ENCODE measurements at places on chromosomes 3 and 15.

DNA sequence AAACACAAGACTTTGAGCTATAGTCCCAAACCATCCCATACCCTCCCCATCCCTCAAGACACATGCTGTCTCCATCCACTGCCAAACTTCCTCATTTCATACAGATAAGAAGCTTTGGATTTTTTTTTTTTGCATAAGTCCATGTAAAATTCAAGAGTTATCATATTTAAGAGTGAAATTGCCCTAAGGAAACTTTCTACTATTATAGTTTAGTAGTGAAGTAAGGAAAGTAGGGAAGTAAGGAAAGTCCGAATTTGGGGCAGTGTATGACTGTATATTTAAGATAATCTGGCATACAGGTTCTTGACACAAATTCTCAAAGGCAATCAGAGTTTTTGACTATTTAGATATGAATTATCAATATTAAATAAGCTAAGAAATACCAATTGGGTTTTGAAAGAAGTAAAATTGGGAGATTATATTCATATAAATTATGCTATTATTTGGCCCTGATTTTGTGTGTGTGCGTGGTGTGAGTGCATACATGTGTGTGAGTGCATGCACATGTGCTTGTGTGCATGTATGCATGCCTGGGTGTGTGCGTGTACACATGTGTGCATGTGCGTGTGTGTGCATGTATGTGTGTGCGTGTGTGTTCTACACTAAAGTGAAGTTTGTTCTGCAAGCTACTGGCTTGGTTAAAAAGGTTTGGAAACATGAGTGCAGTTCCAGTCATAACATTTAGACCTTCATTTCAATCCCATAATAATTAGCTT is 83.6 kb upstream of the MBNL1 start:
- DNase-seq: no peak

- DNase-seq: no peak
These were observed 65.9 kb upstream of the STT3B start for GRCh38 chr3:31466866-31467265.

DNA sequence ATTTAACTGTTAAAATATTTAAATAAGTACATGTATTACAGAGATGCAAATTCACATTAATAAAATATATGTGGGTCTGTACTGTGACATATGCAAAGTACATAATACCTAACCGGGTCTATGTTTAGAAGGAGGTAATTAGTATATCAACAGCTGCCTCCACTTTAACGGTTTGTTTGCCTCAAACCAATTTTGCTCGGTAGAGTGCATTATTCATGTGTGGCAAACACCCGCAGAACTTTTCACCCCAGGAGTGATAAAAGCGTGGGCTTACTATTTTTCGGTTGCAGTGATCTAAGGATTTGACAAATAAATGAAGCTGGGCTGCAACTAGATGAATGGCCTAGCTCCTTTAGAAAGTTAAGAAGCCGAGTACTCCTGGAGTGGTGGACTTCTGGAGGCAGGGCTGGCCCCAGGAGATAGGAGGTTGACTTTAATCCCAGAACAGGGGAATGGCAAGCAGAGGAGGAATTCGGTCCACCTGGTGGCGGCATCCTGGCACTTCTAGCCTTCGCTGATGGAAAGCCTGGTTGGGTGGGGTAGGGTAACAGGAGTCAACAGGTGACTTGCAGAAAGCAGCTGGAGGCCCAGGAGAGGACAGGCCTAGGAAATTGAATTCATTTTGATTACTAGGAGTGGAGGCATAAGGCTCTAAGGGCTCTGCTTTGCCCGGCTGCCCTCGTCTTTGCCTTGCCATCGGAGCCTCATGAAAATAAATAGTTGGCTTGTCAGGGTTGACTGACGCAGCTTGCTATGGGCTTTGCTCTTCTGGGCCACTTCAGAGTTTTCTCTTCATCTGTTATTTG is 2.4 kb downstream of the SLCO3A1 start:
- DNase-seq: no peak

GRCh38 chr15:65870889-65871533 is 1.7 kb downstream of the RAB11A start:
- no peak for DNase-seq

DNA sequence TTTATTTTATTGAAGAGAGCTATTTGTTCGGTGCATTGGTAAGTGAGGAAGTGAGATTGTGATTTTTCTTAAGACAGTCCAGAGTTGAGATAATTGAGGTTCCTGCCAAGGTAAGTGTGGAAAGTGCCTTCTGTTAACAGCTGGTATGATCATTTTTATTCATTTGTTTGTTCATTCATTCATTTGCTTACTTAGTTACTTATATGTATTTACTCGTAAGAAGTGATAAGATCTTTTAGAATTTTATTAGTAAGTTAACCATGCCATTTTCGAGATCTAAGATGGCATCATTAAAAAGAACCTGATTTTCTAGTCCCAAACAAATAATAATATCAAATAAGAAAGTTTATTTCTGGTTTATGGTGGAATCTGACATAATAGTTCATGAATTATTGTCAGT is 150.0 kb downstream of the GHSR start:
- DNase-seq: no peak

DNA sequence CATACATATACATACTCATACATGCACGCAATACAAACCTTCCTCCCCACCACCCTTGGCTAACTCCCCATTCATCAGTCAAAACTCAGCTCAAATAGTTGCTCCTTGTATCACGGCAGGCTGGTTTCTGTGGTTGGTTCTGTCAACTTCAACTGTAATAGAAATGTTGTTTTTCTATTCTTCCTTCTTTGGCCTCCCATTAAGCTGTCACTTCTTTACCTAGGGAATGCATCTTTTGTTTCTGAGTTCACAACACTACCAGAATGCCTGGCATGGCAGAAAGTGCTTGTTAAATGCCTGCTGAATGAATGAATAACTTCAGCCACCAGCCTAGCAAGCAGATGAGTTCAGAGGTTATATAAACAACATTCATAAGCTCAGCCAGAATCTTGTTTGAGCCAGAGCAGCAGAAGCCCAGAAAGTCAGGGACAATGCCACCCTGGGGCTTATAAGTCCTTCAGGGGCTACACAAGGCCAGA is 63.1 kb downstream of the B3GALNT1 start:
- DNase-seq: no peak

DNA sequence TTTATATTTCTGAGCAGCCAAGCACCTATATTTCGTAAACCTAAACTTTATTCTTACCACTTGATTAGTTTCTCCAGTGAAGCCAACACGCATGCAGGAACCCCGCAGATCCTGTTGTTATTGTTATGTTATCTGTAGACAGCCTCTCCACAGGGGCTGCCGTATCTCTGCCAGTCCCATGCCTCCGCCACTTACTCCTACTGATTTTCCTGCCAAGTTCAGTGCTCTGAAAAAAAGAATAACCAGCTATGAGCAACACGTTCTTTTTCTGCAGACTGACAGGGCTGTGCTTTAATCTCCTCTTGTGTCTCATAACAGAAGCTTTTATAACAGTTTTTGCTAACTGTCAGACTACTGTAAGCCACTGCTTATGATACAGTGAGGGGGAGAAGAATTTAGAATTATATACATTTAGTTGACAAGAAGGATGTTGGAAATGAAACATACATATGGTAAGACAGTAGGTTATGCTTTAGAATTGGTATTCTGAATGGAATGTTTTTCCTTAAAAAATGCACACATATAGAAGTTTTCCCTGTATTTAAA is 347.4 kb downstream of the SI start:
- DNase-seq: no peak

DNA sequence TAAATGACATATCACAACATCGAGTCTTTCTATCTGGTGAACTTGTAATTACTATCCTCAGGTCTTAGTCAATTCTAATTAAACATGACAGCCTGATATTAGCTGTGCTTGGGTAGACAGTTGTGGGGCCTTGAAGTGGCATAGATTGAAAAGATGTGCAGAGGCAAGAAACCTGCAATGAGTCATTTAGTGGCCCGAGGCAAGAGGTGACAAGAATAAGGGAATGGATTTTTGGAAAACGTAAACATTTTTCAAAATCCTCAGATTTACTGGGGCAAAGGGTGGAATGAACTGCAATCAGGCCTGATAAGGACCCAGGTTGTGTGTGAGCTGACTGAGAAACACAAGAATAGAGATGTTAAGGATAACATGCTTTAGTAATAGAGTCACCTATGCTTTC is 29.5 kb upstream of the ULK4 start:
- no peak for DNase-seq

DNA sequence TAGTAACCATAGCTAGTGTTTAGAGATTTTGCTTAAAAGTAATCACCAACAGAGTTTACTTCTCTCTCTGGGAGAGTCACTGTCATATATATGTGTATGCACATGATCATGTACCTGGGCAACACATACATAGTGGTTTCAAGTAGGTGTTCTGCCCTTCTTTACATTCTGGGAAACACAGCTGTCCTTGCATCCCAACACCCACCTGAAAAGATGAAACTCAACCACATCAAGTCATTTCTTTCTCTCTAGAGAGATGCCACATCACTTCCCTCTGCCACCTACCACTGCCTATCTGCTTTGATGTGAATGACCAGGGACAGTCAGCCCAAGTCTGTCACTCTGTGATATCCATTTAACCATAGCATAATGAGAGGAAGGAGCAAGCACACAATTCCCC is 155.8 kb upstream of the GADL1 start:
- no peak for DNase-seq

DNA sequence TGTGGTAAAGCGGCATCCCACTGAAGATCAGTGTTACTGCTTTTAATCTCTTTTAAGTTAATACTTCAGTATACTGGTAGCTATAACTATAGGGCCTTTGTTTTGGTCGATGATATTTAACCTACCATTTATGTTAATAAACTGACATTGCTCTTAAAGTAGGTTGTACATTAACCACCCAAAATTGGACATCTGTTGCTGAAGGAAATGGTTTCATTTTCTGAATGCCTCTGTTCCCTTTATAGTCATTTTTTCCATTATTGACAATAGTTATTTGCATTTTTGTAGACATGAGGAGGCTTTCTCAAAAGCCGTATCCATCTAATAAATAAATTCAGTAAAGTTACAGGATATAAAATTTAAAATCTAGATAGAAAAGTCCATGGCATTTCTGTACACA is 252.4 kb upstream of the UBE2E1 start:
- no peak for DNase-seq

- DNase-seq: no peak
These were observed 205.9 kb downstream of the P3H2 start for GRCh38 chr3:189914799-189915198.

GRCh38 chr15:94272251-94272898 is 41.0 kb downstream of the MCTP2 start:
- no peak for DNase-seq

DNA sequence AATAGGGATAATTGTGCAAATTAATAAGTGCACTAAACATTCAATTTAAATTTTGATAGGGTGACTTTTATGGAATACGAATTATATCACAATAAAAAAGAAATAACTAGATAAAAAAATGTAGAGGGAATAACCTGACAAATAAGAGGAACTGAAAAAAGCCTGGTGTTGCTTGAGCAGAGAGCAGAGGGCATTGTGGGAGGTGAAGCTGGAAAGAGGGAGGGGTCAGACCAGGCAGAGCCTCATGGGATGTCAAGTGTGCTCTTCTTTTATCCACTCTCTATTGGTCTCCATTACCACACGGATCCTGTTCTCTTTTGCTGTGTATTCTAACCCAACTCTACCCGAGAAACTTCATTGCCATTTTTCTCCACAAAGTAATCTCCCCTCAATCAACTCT is 264.0 kb upstream of the CRBN start:
- no peak for DNase-seq

- DNase-seq: no peak
These were observed 27.6 kb downstream of the NIPA2 start for GRCh38 chr15:22866079-22866478.

DNA sequence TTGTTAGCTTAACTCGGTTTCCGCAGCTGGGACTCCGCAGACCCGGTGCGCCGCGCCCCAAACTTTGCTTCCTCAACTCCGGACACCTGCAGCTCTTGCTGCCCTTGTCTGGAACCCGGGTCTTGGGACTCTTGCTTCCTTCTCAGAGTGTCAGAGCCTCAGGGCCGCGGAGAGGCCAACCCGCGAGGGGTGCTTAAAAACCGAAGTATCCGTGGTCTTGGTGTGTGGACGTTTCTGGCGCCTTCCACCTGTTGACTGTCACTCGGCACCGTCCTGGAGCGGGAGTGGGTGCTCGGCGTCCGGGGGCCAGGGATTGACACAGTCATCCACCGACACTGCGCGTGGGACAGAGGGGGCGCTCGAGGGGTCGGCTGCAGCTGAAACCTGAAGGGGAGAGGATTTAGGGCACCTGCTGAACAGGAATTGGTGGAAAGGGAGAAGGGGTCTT is 386 bp downstream of the SQOR start:
- no peak for DNase-seq

DNA sequence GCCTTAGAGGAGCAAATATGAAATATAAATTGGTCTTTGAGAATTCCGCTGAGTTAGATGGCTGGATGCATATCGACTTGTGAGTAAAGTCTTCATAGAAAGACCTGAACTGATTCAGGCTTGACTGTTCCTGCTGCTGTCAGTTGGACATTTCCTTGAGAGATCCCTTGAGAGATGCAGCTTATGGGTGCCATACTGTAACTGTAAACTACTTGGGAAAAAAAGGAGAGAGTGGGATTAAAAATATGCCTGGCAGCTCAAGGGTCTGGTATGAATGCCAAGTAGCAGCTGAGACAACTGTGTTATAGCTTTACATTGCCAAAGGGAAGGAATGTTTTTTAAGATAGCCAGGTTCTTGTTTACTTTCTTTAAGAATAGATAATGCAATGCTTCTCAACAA is 926.6 kb downstream of the EPHA3 start:
- no peak for DNase-seq

DNA sequence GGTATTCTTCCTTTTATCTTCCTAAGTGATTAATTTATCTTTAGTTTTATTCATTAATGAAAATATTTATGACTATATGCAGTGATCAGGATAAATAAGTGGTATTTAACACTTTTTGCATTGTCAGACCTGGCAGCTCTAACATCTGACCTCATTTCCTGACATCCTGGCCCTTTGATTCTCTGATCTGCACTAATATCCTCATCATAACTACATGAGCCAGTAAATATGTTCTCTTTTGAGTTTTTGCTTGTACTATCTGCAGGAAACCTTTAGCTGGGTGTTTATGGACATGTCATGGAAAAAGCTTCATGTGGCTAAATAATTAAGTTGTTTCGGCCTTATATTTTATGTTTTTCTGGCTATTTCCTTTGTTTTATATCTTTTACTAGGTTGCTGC is 10.5 kb downstream of the NKTR start:
- no peak for DNase-seq

DNA sequence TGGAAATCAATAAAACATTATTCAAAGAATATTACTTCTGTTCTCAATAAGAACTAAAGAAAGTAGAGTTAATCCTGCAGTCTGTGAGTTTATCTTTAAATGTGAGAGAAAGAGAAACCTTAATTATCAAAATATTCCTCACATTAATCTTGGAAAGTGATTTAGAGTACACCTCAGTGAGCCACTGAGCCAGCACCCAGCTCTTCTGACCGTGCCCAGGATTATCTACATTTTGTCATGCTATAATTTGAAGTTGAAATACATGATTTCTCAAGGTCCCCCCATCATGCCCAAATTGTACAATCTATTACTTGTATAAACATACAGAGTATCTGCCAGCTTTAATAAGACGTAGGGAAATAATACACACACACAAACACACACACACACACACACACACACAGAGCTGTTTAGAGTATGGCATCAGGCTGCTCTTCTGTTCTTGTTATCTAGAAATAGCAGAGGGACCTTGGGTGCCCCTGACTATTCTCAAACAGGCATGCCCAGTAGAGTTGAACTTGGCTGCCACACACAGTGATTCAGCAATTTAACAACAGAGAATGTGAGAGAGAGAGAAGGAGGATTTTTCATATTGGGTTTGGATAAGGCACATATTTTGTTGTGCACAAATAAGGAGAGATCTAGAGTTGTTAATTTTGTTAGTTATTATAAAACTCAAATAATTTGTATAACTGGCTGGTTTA is 74.4 kb downstream of the P2RY1 start:
- no peak for DNase-seq

Measured in activated CD8-positive, alpha-beta memory T cell treated with anti-CD3 and anti-CD28 coated beads for 1 hour (primary cell).